ENCODE measurements at places on chromosomes 5 and 9.

- DNase-seq: no peak
Observed at GRCh38 chr5:78495800-78496199, 135.4 kb downstream of the SCAMP1 start.

- no peak for DNase-seq
Observed at GRCh38 chr9:132876849-132877248, 1.2 kb downstream of the AK8 start.

- DNase-seq: no peak
Observed at GRCh38 chr5:73823508-73823925, 197.5 kb downstream of the ARHGEF28 start.

GRCh38 chr5:54457094-54457862, 1.8 kb downstream of the HSPB3 start:
- no peak for DNase-seq

GRCh38 chr5:145941448-145942130, 5.2 kb downstream of the SH3RF2 start:
- no peak for DNase-seq

DNA sequence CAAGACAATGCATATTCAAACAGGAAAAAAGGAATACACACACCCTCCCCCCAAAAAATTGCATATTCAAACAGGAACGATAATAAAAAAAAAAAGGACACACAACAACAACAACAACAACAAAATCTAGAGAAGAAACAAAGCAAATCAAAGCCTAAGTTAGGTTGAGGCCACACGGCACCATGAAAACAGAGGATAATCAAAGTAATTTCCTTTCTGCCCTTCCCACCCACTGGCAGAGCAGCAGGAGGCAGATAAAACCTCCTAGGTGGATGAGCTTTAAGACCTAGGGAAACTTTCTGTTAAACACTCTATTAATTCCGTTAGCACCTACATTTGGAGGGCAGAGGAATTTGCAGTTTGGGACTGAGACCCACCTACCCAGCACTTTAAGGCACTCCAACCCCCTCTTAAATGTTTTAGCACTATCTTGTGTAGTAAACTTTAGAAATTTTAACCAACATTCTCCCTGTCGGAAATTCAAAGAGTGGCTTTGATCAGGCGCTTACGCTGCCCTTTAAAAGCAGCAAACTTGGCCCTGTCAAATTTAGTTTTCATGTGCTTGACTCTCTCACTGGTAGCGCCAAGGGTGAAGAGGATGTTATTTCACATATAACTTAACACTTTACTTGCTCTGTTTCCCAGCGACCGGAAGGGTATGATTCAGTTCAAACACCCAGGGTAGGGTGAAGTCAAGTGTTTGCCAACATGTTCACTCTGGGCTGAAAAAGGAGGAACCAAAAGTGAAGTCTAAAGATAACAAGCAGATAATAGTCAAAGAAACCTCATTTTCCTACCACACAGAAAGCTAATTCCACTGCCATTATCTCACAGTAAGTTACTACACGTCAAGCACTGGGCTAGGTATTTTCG, 9.2 kb downstream of the ENC1 start:
- DNase-seq: no peak

DNA sequence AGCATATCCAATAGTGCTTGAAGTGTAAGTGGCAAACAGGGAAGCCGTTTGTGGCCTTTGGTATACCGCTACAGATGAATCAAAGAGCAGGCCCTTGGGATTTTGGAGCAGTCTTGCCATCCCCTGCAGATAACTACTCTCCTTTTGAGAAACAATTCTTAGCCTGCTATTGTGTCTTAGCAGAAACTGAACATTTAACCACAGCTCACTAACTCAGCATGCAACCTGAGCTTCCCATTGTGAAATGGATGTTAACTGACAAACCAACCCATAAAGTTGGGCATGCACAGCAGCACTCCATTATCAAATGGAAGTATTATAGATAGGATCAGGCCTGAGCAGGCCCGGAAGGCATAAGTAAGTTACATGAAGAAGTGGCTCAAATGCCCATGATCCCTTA, 315.3 kb upstream of the PTGER4 start:
- no peak for DNase-seq

DNA sequence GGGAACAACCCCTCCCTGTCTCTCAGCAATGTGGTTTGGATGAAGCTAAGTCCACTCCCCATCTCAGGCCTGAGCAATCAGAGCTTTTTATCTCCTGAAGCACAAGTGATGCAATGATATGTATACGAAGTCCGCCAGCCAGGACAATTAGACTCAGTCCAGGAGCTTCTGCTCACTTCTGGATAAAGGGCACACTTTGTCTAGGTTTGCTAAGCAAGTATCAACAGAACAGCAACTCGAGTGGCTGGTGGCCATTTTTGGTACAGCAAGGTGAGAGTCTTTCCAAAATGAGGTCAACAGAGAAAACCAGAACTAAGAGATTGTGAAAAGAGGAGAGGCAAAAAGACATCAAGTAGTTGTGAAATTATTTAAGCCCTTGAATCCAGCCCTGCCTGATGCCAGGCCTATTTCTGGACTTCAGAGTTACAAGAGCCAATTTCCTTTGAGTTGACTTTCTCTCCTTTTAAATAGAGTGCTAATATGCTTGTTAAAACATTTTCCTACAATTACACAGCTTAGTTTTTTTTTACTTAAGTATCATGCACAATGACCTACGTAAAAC, 8.2 kb downstream of the NDUFA8 start:
- no peak for DNase-seq

- DNase-seq: no peak
Observed at GRCh38 chr5:122985954-122986721, 50.4 kb downstream of the PPIC start.

GRCh38 chr5:107112216-107112615, 558.5 kb downstream of the EFNA5 start:
- no peak for DNase-seq

DNA sequence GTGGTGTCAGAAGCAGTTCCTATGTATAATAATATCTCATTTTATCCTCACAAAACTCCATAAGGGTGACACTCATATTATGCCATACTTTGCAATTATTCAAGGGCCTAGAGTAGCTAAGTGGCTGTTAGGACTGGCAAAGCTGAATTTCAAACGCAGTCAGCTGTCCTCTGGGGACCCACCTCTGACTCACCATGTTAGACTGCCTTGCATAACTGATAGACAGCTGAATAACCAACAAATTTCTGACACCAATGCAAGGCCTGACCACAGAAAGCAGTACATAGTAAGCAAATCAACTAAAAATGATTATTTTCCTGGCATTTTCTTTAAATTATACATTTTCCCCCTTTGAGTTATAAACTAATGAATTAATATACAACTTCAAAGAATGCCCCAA, 251.6 kb upstream of the PTGER4 start:
- DNase-seq: no peak

DNA sequence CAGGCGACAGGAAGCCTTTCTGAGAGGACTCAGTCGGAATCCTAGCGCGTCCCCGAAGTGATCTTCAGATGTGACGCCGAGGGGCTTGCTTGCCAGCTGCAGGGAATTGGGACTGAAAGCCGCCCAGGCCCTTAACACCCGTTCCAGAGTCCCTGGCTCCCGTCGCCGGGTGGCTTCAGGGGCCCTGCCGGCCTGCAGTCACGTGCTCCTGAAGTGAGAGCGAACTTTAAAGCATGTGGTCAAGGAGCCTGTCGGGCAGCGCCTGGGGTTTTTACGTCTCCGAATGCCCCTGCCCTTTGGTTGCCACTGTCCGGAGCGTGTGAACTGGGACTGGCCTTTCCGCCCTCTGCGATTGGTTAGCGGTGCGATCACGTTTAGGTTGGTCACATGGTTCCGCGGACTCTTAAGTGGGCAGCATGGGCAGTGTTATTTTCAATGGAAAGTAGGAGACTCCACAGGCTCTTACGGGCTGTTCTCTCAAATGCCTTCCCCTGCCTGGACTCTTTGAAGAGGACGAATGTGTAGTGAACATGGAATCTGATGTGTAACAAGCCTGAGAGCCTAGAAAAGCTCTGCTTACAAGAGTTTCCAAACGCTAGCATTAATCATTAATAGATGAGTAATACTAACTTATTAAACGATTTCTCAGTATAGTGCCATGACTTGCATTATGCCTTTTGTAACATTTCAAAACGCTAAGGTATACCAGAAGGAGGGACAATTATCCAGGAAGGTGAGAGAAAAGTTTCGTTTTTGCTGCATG, 1.9 kb downstream of the VLDLR start:
- DNase-seq: no peak

GRCh38 chr5:133870661-133871060, 97.8 kb downstream of the C5orf15 start:
- no peak for DNase-seq

DNA sequence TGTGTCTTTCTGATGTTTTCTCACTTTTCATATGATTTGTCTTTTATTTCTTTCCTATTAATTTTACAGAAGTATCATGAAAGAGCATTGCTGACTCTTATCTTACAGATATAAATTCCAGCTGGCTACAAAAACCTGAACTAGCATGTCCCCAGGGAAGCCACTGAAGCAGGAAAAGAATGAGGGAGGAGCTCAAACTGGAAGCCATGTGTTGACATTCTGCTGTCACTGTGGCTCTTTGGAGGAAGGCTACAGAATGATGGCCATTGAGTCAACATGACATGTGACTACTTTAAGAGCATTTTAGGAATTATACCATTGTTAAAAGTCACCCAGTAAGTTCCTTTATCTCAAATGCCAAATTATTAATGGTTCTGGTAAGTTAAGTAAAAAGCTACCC, 638.3 kb upstream of the DMAC1 start:
- no peak for DNase-seq

GRCh38 chr9:126097679-126098078, 228.9 kb upstream of the MVB12B start:
- no peak for DNase-seq

DNA sequence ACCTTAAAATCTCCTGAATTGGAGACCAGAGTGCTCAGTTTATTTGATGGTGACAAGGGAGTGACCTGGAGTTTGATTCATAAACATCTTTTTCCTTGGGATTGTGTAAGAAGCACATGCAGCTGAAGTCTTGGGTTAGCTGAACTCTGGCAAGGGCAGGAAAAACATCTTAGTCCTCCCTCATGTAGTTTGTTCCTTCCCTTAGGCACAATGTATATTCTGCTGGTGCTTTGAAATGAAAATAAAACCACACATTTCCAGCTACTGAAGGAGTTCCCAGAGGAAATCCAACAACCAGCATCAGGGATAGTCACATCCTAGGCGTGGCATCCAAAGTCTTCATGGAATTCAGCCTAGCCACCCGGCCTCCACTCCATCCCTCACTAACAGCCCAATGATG, 95.2 kb upstream of the PAPPA start:
- DNase-seq: no peak

DNA sequence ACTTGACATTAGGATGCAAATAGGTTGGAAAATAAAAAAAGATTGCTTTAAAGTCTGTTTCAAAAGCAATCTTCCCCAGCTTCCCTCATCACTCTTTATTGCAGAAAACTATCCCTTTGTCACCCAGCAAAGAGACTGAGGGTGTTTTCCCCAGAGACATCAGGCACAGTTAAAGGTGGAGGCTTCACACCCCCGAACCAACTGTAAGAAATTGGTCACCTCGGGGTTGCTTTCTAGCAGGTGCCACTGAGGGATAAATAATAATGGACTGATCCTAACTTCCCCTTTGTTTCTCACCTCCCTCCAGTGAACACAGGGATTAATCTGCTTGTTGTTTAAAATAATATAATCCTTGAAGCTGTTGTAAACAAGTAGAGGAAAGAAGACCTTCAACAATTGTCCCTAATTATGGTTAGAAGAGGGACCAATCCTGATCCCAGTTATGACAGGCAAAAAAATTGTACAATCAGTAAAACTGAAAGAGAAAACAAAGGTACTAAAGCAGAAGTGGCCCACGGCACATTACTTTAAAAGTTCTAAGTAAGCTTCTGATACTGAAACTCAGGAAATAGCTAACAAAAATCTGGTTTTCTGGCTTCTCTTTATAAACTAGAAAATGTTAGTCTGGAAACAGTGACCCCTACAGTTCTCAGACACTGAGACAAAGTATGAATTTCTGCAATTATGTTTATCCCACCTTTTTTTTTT, 6.6 kb upstream of the PCSK1 start:
- DNase-seq: no peak

DNA sequence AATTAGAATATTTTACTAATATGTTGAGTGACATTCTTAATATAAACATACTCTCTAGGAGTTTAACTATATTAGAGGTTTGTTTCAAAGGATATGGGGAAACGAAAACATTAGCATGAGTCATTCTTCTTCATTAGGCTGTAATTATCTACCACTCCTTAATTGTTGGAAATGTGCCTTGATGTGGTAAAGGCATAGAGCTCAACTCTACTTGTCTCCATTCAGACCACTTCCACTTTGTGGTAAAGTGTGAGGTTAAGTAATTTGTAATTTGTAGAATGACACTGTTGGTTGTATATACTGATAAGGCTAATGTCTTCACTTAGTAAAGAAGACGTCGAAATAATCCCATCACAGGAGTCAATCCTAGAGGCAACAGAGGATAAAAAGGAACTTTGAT, 58.1 kb downstream of the HAPLN1 start:
- DNase-seq: no peak

GRCh38 chr9:108254236-108254635, 601.5 kb downstream of the ACTL7B start:
- DNase-seq: no peak

GRCh38 chr5:36657563-36657995, 51.2 kb downstream of the SLC1A3 start:
- no peak for DNase-seq

DNA sequence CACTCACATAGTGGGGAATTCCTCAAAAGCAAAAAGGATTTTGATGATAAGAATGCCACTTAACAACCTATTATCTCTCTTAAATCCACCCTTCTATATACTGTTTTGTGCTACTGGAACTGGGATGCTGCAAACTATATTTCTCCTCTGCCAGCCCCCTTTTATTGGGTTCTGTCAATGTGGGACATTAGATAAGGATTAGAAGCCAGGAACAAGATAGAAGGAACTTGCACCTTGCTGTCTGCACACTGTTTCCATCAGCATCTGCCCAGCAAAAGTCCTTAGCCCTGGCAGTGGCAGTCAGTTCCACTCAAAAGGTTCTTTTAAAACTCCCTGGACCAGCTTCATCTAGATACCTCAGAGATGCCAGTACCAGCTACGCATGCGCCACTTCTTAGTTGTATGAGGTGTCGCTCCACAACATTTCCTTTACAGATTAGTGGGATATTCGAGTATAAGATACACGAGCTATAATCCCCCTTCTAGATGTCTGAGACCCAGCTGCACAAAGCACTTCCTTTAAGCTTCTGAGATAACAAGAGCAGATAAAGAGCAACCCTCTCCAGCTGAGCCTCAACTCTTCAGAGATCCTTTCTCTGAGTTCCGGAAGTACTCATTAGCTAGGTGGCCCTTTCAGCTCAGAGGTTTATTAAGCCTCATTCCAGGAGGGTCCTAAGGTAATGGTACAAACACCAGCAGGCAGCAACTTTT, 45.3 kb downstream of the CERT1 start:
- DNase-seq: no peak

Measured in stimulated activated CD4-positive, alpha-beta T cell treated with anti-CD3 and anti-CD28 coated beads, TNF-alpha, amount 100 ng/mL, for 1 hour (primary cell).